ENCODE measurements at places on chromosomes 7 and 10. TPM values are rescaled to one million over a fixed set of nuclear protein-coding genes. Genes with fewer than 3 reads are reported as not detected.

The SHLD2 gene
- total RNA-seq = 34.8 TPM

The C10orf143 gene
- total RNA-seq = 5.8 TPM

The TAS2R4 gene
- total RNA-seq = 1.1 TPM

GRCh38 chr10:23196915-23197314 is 4.8 kb downstream of the PTF1A start:
- no peak for DNase-seq

DNA sequence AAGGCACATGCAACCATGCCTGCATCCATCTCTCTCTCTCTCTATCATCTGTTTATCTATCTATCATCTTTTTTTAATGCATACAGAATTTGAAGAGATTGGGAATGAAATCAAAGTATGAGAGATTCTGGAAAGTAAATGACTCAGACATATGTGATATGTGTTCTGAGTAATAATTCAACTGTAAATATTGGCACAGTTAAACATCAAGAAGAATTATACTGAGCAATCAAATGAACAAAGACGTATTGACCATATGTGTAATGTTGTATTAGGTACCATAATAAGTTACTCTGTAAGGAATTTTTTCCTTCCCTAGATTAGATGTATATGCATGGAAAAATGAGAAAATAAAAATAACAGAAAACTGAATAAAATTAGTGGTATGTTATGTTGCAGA is 108.3 kb downstream of the SUGCT start:
- DNase-seq = no peak

DNA sequence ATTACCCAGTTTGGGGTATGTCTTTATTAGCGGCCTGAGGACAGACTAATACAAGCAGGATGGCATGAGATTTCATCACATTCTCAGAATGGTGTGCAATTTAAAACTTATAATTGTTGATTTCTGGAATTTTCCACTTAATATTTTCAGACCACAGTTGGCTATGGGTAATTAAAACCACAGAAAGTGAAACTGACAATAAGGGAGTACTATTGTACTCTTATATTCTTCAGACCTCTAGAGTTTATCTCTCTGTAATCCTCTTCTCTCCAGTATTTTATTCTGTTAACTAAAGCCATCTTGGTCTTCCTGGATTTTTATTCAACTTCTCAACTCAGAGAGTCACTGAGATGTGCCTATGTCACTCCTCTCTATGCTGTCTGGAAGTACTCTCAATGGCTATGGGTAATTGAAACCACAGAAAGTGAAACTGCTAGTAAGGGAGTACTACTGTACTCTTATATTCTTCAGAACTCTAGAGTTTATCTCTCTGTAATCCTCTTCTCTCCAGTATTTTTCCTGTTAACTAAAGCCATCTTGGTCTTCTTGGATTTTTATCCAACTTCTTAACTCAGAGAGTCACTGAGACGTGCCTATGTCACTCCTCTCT is 118.3 kb downstream of the PPP1R17 start:
- no peak for DNase-seq

- DNase-seq = no peak
Measured at GRCh38 chr7:112670193-112670592, 120.0 kb downstream of the TMEM168 start.

DNA sequence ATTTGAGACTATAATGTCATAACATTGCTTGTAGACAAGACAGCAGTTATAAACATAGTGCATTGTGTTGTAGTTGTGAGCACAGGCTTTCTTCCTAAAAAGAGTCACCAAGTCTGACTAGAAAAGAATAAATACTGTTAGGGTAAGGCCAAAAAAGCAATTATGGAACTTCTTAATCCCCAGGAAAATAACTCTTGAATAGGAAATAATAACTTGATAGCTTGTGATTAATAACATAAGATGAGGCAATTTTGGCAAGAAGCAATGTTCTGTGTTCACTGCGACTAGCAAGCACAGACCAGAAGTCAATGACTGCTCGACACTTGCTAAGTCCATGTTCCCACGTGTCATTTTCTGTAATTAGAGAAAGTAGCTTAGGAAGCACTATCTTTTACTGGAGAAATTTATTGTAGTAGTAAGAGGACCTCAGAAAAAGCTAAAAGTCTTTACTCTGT is 97.1 kb downstream of the AGMO start:
- DNase-seq = no peak

Data from activated CD4-positive, alpha-beta T cell treated with anti-CD3 and anti-CD28 coated beads, Interleukin-2, amount 10 ng/mL, durations not matched to agents 7 days and 5 days (primary cell).